Neural crest cell (in vitro differentiated cells): ENCODE measurements at places on chromosomes 5 and 9.

- no peak for DNase-seq
Measured at GRCh38 chr9:4760122-4760521, 19.1 kb upstream of the AK3 start.

- no peak for DNase-seq
Measured at GRCh38 chr5:33807771-33808170, 84.0 kb downstream of the ADAMTS12 start.

GRCh38 chr5:175649967-175650366 lies 7.9 kb upstream of the HRH2 start:
- DNase-seq, result no peak

DNA sequence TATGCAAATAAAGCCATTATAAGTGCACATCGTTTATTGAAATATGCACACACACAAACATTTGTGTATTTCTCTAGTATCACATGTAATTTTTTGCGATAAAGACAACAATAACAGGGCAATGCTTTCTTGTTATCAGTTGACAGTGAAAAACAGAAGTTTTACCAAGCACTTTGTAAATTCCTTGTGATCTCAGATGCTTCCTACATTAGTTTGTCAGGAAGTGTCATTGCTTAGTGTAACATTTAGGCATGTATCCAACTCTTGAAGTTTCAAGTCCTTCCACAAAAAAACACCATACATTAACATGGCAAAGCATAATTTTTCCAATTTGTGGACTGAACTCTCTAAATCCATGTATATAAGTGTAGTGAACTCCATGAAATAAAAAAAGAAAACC lies 46.4 kb downstream of the MOCS2 start:
- DNase-seq, result no peak

DNA sequence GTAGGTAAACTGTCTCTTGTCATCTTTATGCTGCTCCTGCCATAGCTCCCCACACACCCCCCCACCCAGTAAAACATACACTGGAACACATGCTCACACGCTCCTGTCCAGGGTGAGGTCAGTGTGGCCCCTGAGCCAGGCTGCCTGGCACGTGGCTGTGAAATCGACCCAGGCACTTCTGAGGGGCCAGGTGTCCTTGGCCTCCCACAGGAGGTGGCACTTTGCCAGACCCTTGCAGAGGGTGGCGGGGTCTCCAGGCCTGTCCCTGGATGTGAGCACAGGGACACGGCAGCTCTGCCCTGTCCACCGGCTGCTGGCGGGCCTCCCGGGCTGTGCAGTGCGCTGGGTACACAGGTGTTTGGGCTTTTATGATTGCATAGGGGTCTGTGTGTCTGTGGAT lies 10.0 kb upstream of the CRB2 start:
- no peak for DNase-seq

DNA sequence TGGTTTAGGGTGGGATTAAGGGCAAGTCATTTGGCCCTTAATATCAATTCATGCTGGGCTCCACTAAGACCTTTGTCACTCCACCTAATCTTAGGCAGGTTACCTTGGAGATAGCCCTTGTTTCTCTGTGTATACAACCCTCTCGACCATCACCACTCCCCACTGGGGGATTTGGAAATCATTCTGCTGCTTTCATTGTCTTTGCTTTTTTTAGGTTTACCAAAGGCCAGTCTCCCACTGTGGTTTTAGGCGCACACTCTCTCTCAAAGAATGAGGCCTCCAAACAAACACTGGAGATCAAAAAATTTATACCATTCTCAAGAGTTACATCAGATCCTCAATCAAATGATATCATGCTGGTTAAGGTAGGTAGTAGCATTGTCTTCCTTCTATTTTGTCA lies 6.2 kb downstream of the GZMK start:
- no peak for DNase-seq

DNA sequence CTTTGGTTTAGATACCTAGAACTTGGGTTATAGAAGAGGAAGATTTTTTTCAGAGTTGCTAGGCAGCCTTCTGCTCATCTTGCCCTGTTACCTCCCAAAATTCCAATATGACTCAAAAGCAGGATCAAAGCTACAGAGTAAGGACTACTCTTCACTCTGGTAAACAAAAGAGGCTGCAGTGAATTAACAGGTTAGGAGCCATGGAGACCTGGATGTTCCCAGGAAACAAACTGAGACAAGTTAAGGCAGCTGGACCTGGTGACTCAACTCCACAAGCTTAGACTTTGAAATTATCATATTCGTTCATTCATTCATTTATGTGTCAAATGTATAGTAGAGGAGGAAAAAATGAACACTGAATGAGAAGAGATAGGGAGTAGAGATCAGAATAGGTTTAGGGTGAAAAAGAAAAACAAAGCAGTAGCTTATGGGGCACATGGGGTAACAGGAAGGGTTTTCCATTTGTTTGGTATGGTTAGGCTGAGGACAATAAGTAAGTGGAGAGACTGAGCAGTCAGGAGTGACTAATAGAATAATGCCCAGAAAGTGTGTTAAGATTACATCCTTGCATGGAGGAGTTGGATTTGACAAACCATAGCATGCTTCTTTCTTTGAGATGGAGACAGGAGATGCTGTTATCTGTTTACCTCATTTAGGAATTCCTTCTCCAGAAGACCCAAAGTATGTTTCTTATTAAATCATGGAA lies 464.0 kb upstream of the ZNF608 start:
- no peak for DNase-seq

DNA sequence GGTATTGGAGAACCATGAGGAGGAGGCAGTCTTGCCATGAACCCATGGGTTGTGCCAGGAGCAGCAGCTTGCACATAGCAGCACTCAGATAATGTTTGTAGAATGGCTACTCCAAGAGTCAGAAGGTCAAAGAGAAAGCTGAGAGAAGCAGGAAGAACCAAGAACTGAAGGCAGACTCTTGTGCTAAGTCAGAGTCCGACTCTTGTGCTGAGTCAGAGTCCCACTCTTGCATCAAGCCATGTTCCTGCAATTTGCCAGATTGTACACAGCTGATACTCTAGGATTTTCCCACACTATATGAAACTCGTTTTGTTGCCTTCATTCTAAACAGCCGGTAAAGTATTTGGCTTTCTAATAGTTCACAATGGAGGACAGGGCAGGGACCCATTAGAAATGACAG lies 26.2 kb upstream of the HSPA9 start:
- no peak for DNase-seq

- no peak for DNase-seq
Measured at GRCh38 chr5:107786424-107786823, 115.7 kb upstream of the EFNA5 start.

DNA sequence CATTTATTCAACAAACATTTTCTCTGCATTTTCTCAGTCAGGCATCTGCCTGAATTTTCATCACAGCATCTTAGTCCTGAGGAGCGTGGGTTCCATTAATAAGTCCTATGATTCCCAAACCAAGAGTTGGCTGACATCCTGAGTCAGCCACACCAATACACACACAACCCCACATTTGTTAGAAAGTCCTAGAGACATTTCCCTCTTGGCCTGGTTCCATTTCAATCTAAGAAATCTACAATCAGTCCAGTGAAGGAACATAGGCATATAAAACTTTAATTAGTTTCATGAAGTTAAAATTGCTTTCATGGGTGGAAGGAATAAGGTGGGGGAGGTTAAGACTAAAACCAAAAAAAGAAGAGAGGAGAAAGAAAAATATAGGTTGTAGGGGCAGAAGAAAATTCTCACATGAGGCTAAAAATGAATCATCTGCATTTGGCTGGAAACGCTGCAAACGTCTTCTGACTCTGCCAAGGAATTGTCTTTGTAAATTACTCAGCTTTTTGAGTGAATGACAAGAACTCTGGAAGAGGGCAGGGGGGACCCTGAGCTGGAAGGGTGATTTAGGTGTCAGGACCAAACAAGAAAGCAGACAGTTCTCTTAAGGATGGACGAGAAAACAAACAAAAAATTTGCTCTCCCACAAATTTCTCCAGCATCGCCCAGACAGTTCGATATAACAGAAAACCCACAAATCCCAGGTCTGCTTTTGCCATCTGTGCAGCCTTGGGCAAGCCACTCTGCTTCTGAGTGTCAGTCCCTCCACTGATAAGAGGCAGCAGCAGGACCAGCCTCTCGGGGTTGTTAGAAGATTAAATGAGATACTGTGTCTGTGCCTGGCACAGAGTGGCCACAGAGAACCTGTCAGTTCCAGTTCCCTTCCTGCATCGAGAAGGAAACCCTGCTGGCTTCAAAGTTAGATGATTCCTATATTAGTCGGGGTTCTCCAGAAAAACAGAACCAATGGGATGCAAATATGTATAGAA lies 289.7 kb downstream of the CDK5RAP2 start:
- DNase-seq, result no peak

- no peak for DNase-seq
Measured at GRCh38 chr9:89696780-89697179, 92.0 kb downstream of the GADD45G start.

- DNase-seq, result no peak
Measured at GRCh38 chr5:10685115-10685521, 75.9 kb downstream of the DAP start.

DNA sequence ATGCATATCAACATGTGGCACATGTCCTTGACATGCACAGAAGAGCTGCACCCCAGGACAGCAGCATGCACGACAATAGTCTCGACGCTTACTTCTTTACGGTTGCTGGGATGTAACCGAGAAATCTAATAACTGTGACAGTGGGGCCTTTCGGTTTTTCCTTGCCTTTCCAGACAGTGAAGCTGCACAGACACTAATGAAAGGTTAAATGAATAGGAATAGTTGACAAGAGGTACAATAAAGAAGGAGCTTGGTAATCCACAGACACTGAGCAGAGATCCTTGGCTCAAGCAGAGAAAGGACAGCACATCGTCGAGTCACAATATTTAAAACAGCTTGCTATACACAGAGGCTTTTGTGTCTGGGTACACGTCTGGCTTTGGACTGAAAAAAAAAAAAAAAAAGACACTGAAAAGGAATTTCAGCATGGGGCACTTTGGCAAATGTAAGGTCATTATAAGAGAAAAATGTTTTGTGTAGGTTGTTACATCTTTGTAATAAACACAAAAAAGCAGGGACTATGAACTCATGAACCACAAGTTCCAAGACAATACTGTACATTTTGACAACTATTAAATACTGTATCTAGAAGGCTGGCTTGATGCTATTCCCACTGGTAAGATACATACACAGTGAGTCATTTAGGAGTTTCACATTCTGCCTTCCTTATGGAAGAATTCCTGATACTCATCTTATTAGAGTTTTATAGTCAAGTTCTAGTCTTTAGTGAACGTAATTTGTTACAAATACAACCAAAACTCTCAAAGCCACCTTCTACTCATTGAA lies 5.6 kb downstream of the BNC2 start:
- no peak for DNase-seq
